ENCODE measurements at places on chromosomes 2 and 18.

- DNase-seq: no peak
Measured at GRCh38 chr2:224716201-224716600, at the start of gene CCDC195. CCDC195 (minus strand) TSS chr2:224716365; CDS start chr2:224716365, 0 bp downstream.

DNA sequence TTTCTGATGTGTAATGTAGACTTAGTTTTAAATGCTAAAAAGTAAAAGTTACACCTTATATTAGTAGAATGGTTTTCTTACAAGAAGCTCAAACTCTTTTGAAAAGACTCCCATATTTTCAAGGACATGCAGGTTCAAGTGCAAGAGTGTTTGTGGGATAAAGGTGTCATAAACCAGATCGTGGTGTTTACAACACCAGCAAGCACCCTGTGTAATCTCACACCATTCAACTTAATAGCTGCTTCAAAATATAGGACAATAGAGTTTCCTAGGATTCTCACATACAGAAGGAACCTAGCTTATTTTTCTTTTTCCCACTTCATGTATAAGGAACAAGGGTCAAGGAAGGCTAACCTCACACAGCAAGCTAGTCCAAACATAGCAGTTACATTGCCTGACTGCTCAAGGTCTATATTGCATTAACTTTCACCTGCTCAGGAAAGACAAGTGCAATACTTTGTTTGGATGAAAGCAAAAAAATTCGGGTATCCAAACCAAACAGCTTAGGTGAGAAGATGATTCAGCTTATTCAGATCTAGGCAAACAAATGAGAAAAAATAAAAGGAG lies 172.3 kb downstream of the IKZF2 start:
- no peak for DNase-seq

DNA sequence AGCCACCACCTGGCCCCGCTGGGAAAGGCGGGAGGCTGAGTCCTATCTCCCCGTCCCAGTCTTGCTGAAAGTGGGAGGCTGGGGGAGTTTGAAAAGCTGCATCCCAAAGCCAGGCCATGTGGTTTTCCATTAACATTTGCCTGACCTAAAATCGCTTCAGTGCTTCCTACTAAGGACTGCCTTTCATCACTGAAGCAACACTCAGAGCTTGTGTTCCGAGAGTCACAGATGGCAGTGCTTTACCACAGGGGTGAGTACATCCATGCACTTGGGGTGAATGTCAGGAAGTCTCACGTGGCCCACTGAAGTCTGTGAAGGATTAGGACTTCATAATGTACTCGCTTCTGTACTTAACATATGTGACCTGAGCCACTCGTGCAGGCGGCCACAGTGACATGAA lies 43.3 kb downstream of the PXDN start:
- no peak for DNase-seq

DNA sequence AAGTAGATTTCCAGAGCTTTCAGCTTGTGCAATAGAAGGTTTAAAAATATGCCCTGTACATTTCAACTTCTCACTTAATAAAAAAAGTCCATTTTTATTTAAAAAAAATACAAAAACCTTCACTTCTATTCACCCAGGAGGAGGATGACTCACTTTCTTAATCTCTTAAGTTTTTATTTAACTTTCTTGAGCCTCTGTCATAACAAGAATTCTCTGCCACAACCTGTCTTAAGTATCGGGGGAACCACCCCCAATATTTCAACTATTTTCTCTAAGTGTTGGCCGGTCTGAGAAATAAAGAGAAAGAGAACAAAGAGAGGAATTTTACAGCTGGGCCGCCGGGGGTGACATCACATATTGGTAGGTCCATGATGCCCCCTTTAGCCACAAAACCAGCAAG lies 58.4 kb downstream of the LRATD1 start:
- no peak for DNase-seq

DNA sequence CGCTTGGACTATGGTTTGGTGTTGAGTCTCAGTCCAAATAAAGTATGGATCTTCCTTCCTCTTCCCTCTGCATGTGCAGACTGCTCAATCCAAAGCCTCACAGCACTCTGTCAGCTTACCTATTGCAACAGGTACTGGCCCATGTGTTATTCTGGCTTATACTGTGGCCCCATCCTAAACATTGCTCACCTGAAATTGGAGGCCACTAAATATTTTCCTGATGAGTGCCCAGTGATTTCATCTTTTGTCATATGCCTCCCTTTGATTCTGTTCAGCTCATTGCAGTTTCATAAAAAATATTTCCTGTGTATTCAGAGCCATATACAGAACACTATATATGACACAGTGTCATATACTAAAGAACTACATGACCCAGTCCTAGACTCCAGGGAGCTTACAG lies 86.3 kb upstream of the FAM136A start:
- DNase-seq: no peak

GRCh38 chr18:8857806-8858205 lies 152.4 kb downstream of the MTCL1 start:
- no peak for DNase-seq

GRCh38 chr2:70686577-70687460 lies 81.2 kb downstream of the ADD2 start:
- DNase-seq: peak; percentile 20

DNA sequence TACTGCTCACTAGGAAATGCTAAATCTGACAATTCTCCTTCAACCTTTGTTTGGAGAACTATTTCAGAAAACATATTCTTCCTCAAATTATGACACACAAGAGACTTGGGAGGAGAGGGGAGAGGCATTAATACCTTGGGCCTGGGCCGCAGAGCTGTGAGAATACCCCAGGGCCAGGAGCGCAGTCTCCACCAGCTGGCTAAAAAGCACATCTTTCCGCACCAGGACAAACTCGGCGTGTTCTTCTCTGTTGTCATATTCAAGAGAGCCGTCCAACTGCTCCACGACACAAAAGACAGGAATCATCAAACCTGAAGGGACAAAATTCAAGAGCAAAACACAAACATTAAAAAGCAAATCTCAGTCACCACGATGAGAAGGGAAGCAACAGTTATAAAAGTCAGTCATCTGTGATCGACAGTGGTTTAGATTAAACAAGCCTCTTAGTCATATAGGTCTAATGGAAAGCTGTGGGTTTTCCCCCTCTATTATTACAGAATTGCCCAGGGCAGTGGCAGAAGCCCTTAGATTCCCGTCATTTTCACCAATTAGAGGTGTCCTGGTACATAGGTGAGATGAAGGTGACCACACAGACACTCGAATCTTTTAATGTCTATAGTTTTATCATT lies 24.4 kb downstream of the SATB2 start:
- peak; percentile 55 for DNase-seq

DNA sequence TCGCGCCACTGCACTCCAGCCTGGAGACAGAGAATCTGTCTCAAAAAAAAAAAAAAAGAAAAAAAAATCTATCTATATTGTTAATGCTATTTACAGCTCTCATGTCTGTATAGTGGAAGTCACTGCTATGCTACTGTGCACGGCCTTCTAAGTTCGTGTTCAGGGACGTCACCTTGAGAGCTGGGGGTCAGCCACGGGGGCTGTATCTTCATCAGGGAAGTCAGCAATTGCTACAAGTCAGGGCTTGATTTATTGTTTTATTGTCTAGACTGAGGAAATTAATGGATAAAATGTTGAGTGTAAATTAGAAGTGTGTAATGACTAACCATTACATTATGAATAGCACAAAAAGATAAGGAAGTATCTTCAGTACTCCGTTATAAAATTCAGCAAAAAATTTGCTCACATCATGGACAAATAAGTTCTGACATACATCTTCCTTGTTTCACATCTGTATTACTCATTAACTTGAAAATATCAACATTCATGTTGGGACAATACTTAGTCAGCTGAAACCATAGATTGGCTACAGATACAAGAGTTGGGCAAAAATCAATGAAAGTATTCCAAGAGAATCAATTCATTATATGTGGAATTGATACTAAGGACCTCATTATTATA lies 136.6 kb upstream of the SEC11C start:
- DNase-seq: no peak
